ENCODE measurements at places on chromosomes 3 and 15.

DNA sequence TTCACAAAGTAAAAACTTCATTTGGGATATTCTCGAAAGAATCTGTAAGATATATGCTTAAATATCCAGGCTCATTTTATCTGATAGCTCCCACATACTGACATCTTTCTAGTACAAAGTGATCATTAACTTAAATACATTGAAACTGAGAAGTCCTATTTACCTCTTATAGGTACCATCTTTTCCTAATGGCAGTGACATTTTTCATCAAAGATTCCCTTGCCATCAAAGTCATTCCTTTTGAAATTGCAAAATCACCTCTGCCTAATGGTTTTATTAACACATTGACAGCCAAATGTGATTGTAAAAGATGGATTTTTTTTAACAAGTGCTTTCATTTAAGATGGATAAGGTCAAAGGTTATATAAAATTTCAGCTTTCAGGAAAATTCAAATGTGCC, 346.6 kb downstream of the MFSD1 start:
- no peak for DNase-seq

- no peak for DNase-seq
Measured at GRCh38 chr3:127497676-127498075, 92.9 kb downstream of the TPRA1 start.

- DNase-seq, result no peak
Measured at GRCh38 chr3:87924485-87924884, 134.3 kb downstream of the CGGBP1 start.

- no peak for DNase-seq
Measured at GRCh38 chr3:188471723-188472122, 317.8 kb downstream of the LPP start.
